Left lobe of liver (tissue), 2 donors: ENCODE measurements at places on chromosomes 6 and 20. TPM values are rescaled to one million over a fixed set of nuclear protein-coding genes. Genes with fewer than 3 reads are reported as not detected.

SYNDIG1 gene
- not detected for total RNA-seq

DNA sequence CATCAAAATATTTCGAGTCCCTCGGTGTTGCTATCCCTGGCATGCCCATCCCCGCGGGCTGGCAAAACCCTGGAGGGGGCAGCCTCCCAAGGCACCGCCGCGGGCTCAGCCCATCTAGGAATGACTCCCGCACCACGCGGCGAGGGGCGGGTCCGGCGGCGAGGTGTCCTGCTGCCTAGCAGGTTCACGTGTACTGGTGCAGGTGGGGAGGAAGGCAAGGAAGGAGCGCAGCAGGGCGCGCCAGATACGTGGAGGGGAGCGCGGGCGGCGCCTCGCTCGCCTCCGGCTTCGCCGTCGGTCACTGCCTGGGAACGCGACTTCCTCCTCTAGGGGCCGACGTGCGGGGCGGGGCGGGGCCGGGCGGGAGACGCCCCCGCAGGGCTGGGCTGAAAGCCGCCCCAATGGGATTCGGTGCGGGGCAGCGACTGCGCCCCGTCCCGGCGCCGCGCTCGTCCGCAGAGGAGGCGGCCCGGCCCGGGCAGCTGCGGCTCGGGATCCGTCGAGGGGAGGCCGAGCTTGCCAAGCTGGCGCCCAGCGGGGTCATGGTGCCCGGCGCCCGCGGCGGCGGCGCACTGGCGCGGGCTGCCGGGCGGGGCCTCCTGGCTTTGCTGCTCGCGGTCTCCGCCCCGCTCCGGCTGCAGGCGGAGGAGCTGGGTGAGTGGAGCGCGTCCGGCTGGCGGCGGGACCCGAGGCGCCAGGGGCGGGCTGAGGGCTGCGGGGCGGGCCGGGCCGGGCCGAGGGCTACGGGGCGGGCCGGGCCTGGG, at the start of gene DCBLD1:
Gene DCBLD1 (plus strand): TSS at position 435 of the 764 bp plus-strand sequence. CDS start 108 bp downstream, at position 543.
- peak; percentile 88 for DNase-seq

GRCh38 chr6:52566853-52567279, 10.0 kb downstream of the TRAM2 start:
- DNase-seq, result no peak

DNA sequence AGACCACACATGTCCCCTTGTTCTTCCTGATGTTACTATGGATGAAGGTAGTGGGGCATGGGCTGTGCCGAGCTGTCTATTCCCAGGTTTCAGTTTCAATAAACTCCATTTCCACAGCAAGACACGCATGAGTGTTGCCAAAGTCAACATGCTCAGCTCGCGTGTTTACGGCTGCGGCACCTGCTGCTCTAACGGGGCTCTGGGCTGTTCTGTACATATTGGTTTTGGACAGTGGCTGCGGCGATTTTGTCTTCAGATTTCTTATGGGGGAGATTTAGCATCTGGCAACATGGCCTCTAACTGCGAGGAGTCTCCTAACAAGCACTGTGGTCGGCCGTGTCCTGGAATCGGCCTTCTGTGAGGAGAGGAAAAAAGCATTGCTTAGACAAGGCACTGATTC, 58.6 kb downstream of the TMEM242 start:
- DNase-seq, result peak; percentile 61

DNA sequence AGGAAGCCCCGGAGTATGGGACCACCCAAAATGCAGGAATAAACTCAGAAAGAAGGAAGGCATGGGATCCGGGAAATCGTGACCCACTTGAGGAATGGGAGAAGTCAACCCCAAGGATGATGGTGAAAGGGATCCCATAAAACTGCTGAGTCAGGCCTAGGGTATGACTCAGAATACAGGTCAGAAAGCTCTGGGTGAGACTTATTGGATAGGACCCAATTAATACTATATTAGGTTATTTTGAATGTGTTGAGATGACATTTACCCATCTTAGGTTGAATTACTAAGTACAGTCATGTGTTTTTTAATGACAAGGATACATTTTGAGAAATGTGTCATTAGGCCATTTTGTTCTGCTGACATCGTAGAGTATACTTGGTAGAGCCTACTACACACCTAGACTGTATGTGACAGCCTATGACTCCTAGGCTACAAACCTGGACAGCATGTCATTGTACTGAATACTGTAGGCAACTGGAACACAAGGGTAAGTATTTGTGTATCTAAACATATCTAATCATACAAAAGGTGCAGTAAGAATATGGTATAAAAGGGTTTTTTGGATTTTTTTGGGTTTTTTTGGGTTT, 17.1 kb upstream of the HIVEP1 start:
- DNase-seq, result no peak

ARMC12 gene
- 4.6 TPM for total RNA-seq

DNA sequence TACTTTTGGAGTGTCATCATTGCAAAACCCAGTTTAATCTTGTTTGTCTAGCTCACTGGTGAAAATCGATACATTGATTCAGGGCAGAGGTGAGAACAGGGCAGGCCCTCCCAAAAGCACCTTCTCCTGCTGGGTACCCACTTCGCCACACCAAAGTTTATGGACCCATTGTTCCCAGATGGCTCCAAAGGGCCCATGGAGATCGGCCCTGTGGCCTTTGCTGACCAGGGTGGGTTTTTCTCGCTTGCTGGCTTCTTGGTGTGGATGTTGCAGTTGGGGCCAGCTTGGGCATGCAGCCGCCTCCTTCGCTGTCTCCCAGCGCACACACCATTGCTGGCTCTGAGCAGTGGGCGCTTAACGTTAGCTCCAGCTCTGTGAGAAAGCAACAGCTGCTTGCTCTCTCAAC, 178.1 kb upstream of the PDE10A start:
- DNase-seq, result peak; percentile 64
